ENCODE measurements at places on chromosomes 7 and 10.

DNA sequence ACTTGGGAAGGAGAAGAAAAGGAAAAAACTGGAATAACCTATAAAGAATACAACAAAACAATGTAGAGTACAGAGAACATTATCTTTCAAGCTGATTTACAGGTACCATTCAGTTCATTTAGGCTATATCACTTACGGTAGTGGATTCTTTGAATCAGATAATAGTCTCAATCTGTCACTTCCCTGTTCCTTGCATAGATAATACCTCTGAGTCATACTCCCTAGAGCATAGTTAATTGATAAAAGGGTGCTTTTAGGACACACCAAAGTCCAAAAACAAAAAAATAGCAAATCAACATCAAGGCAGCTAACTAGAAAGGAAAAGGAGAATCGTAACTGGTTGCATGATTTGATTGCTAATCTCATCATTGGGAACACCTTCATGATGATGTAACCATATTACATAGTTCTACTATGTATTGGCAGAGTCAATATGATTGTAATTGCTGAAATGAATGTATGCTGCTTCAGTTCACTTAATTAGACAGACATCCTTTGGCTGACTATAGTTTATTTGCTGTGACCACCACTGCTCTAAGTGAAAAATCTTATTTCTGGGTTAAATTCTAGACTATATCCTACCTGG is 844.4 kb downstream of the GATA3 start:
- no peak for DNase-seq

DNA sequence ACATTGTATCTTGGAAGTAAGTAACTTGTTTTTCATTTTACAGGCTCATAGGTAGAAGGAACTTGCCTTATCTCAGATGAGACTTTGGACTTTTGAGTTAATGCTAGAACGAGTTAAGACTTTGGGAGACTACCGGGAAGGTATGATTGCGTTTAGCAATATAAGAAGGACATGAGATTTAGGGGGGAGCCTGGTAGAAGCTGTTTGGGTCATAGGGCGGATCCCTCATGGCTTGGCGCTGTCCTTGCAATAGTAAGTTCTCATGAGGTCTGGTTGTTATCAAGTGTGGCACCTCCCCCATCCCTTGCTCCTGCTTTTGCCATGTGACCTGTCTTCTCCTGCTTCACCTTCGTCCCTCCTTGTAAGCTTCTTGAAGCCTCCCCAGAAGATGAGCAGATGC is 110.3 kb downstream of the MKX start:
- DNase-seq: no peak

- DNase-seq: peak; percentile 81
Measured at GRCh38 chr10:77837248-77837924, 89.2 kb downstream of the DLG5 start.

DNA sequence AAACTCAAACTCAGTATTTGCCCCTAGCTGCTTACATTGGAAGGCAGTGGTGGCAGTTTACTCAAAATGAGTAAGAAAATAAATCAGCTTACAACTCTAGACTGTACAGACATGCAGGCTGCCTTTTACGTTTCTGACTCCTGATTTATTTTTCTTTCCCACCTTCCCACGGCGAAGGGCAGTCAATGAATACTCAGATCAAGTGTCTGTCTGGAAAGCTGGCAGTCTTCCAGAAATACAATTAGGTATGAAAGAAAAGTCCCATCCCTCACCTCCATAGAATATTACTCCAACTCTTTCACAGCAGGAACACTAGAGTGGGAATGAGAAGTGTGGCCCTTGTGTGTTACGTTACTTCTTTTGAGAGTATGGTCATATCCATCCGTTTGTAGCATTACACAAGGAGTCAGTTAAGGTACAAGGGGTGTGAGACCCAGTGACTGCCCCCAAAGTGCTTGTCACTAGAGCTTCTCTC is 1.3 kb upstream of the PAPSS2 start:
- no peak for DNase-seq

DNA sequence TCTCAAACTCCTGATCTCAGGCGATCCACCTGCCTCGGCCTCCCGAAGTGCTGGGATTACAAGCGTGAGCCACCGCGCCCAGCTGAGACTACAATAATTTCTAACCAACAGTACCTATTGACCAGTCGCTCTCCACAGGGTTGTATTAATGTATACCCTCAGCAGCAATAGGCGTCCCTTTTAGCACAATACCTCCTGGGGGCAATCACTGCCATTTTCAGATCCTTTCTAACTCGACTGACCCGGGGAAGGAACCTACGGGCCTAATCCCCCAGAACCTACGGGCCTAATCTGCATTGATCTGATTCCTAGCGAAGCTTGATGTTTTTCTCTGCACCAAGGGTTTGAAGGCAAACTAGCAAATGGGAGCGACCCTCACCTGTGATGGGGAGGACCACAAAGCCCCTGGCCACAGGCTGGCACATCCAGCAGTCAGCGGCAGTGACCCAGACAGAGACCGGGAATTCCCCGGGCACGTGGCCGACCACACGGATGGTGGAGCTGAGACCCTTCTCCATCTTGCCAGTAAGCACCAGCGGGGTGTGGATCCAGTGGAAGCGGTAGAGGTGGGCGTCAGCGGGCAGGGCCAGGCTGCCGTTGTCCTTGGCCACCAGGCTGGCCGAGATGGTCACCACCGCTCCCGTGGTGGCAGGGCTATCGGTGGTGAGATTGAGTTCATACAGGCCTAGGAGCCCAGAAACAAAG is 6.9 kb downstream of the TMEM130 start:
- no peak for DNase-seq

DNA sequence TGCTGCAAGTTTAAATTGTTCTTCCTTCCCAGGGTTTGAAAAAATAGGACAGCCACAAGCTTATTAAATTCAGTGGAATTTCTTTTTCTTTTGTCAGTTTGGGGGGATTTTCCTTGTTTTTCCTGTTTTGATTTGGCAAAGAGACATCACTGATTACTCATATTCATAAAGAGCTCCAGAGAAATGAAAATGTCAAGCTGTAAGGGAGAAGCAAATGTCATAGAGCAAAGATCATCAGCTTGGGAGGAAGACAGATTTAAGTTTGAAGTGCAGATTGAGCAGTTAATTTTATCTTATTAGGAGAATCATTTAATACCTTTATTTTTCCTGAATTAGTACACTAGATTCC is 255.8 kb upstream of the PHYHIPL start:
- DNase-seq: no peak

DNA sequence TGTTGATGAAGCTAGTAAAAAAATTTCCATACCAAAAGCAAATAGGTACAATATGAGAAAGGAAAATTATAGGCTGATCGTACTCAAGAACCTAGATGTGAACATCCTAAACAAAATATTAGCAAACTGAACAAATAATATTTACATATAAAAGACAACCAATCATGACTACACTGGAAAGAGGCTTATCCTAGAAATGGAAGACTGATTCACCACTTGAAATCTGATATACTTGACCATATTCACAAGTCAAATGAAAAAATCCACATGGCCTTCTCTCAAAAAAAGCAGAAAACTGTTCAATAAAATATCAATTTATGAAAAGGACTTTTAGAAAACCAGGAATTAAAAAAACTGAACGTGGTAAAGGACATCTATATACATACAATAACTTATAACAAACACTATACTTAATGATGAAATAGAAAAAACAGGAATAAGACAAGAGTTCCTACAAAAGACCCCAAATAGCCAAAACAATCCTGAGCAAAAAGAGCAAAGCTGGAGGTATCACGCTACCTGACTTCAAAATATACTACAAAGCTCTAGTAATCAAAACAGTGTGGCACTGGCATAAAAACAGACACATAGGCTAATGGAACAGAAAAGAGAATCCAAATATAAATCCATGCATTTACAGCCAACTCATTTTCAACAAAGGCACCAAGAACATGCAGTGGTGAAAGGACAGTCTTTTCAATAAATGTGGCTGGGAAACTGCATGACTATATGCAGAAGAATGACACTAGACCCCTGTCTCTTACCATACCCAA is 29.2 kb upstream of the FAM180A start:
- DNase-seq: no peak

- DNase-seq: no peak
Measured at GRCh38 chr7:98329791-98330373, 48.4 kb downstream of the BRI3 start.

GRCh38 chr7:116650436-116650835 is 21.6 kb upstream of the MET start:
- no peak for DNase-seq

- DNase-seq: no peak
Measured at GRCh38 chr10:15528859-15529239, 157.8 kb upstream of the FAM171A1 start.

DNA sequence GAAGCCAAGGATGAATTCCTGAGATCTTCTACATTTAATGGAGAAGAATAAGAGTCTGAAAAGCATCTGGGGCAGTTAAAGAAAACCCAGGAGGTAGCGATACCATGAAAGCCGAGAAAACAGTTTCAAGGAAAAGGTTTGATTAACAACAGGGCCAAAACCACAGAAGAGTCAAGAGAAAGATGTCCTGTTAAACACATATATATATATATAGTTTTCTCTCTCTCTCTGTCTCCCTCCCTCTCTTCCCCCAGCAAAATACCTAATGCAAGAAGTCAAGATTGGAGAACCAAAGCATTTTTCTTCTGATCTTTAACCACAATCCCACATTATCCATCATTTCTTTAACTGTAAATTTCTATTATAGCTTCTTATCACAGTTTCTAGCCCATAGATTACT is 261.4 kb downstream of the SNX13 start:
- no peak for DNase-seq

GRCh38 chr10:38209332-38209731 is 115.2 kb downstream of the ZNF37A start:
- no peak for DNase-seq

GRCh38 chr10:56095506-56096225 is 265.4 kb downstream of the ZWINT start:
- no peak for DNase-seq

DNA sequence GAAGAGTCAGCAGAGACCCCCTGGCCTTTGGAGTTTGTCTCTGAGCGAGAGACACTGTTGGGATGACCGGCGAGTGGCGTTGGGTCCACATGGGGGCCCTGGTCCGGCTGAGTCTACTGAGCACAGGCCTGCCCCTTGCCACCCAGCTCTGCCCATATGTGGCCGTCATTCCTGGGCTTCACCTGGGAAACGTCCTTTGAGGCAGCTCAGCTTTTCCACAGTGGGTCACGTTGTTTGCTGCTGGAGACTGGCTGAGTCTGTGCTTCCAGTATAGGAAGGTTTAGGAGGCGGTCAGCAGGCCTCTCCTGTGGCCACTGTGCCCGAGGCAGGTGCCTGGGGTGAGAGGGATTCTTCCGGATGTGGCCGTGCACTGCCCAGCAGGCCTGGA is 17.1 kb downstream of the ADAM8 start:
- no peak for DNase-seq

GRCh38 chr10:118754229-118754555 is 578 bp downstream of the CACUL1 start:
- DNase-seq: peak; percentile 24

DNA sequence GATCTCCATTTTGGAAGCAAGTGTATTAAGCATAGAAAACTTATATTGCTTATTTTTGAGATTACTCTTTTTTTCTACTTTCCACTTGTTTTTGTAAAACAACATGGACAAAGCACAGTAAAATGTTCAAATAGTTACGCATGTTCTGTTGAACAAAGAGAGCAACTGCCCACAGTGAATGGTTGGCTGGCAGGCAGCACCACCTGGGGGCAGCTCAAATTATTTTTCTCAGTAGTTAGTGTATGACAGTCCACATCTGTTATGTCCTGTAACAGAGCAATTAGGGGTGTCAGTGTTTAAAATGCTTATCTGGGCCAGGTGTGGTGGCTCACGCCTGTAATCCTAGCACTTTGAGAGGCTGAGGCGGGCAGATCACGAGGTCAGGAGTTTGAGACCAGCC is 46.1 kb upstream of the CACUL1 start:
- DNase-seq: no peak

- DNase-seq: no peak
Measured at GRCh38 chr10:126628746-126629145, 41.7 kb downstream of the C10orf90 start.

DNA sequence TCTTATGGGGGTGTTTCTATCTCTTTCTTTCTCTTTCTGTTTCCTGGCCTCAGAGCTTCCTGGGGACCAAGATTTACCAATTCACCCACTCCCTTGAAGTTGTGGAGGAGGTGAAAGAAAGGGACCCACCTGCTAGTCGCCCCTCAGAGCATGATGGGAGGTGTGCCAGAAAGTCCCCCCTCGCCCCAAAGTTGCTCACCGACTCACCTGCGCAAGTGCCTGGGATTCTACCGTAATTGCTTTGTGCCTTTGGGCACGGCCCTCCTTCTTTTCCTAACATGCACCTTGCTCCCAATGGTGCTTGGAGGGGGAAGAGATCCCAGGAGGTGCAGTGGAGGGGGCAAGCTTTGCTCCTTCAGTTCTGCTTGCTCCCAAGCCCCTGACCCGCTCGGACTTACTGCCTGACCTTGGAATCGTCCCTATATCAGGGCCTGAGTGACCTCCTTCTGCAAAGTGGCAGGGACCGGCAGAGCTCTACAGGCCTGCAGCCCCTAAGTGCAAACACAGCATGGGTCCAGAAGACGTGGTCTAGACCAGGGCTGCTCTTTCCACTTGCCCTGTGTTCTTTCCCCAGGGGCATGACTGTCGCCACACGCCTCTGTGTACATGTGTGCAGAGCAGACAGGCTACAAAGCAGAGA is 12.2 kb downstream of the AQP1 start:
- DNase-seq: no peak

DNA sequence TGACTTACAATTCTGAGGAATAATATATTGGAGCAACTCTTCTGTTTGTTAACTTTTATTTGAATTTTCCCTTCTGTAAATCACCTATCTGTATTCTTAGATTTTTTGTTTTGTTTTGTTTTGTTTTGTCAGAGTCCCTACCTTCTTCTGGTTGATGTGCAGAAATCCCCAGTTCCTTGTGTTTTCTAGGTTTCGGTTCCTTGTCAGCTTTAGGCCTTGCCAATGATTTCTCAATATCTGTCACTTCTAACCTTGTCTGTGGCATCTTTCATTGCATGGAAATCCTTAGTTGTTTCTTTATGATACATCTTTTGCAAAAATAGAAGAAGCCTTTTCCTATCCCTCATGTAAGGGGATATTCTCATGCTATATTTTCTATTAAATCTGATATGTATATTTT is 21.7 kb upstream of the ST8SIA6 start:
- DNase-seq: no peak

DNA sequence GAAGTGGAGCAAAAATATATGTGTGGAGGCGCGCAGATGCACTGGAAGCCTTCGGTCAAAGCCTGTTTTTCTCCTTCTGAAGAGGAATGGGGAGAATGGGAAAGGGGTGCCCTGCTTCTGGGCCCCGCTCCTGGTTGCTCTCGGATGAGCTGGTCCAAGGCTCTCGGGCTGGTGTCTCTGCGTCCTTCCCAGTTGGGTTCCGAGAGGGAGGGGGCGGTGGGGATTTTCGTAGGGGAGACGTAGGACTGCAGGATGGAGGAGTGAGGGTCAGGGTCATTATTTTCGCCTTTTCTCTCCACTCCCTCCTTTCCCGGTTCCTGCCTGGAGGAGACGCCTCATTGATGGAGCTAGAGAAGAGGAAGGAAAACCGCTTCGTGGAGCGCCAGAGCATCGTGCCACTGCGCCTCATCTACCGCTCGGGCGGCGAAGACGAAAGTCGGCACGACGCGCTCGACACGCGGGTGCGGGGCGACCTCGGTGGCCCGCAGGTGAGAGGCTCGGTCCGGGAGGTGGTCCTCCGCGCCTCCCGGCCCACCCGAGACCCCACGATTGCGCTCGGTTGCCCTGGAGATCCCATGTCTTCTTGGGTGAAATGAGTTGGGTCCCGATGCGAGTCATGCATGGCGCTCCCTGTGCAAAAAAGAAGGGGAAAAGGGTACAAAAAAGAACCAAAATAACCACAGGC is 790 bp downstream of the ADAM22 start:
- DNase-seq: no peak

- no peak for DNase-seq
Measured at GRCh38 chr7:106060394-106060920, 51.7 kb downstream of the SYPL1 start.

Measured in stimulated activated CD4-positive, alpha-beta T cell treated with anti-CD3 and anti-CD28 coated beads, Interleukin-1b, Interleukin-23, amount 100 ng/mL, for 48 hours (primary cell).